Activated naive CD8-positive, alpha-beta T cell treated with anti-CD3 and anti-CD28 coated beads, Interleukin-2, amount 10 ng/mL, durations not matched to agents 7 days and 5 days (primary cell): ENCODE measurements at places on chromosomes 1 and 21.

- DNase-seq, result no peak
Measured at GRCh38 chr1:111370871-111371270, 56.7 kb downstream of the OVGP1 start.

- DNase-seq, result no peak
Measured at GRCh38 chr21:16193496-16194094, 463.8 kb downstream of the USP25 start.

DNA sequence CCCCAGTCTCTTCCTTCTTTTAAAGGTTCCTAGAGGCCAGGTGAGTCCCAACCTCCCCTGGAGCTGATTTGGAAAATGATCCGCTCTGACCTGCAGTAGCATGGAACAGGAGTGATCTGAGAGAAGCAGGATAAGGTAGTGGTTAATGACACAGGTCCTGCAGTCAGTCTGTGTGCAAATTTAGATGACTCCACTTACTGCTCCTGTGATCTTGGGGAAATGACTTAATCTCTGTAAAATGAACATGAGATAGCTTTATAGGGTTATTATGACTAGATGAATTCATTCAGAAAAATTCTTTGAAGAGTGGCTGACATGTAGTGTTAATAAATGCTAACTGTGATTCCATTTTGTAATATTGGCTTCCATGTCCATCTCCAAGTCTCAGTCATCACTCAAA lies 374.9 kb upstream of the CAMK1G start:
- DNase-seq, result no peak

DNA sequence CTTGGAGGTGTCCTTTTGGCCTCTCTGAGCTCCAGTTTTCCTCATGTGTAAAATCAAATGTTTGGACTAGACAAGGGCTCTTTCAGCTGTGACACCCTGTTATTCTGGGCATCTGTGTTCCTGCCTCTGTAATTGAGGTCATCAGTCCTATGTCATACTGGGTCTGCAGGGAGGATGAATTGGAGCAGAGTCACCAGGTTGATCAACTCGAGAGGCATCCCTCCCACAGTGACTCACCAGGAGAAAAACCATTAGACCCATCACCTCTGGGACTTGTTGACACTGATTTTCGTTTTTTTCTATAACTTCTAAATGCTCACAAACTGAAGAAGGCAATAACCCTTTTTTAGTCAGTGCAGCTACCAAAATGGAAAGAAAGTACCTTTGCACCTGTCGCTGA lies 82.2 kb downstream of the ST6GALNAC5 start:
- no peak for DNase-seq
